Lung microvascular endothelial cell (primary cell): ENCODE measurements at places on chromosomes 5 and 9. TPM values are rescaled to one million over a fixed set of nuclear protein-coding genes. Genes with fewer than 3 reads are reported as not detected.

DNA sequence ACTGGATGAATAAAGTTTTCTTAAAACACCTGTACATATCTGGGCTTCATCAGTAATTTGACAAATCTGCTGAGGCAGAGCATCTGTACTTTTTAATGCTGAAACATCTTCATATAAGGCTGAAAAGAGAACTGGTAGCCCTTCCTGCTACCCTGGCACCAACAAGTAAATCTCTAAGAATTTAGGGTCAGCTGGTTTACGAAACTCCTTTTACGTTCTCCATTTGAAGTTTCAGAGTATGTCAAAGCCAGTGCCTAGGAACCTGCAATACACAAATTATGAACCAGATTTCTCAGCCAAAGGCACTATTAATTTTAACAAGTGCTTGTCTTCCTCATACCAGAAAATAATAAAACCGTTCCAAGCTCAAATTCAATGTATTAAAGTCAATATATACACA lies 3.8 kb downstream of the ZFAND5 start:
- no peak for DNase-seq

- peak; percentile 8 for DNase-seq
Measured at GRCh38 chr9:36485647-36486328, 85.7 kb upstream of the RNF38 start.

- DNase-seq, result no peak
Measured at GRCh38 chr5:124523897-124524296, 222.5 kb downstream of the ZNF608 start.

Gene F2RL2
- 0.22 TPM in 1 of 2 replicates, not detected in the other for total RNA-seq

DNA sequence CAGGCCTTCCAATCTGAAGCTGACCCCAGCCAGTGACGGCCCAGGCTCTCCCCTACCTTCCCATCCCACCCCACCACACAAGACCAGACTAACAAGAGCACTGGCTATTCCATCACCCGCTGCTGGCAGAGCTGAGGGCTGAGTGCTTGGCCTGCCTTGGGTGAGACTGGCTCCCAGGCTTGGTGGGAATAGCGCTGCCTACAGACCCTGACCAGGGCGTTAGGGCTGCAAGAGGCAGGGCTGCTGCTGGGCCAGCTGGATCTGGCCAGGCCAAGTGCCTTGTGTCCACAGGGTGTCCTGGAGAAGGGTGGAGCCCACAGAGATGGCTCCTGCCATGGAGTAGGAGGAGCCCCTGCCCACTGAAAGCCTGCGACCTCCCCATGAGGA lies 31.6 kb upstream of the ANGPTL2 start:
- no peak for DNase-seq

DNA sequence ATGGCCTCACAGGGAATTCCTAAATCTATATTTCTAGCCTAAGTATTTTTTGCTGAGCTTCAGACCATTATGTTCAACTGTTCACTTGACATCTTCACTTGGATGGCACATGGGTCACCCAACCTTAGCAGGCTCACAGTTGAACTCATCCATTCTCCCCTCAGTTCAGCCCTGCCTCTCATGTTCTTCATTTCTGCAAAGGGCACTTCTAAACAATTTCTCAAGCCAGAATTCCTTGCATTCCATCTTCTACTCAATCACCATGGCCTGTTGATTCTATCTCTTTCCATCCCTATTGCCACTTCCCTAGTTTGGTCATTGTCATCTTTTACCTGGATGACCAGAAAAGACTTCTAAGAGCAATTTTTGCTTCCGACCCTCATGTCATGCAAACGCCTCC lies 7.3 kb upstream of the RGS3 start:
- no peak for DNase-seq
